ENCODE measurements at places on chromosomes 12 and 14.

- DNase-seq: no peak
Observed at GRCh38 chr14:94054401-94054800, 26.6 kb downstream of the DDX24 start.

GRCh38 chr14:50475460-50475859, 56.9 kb downstream of the MAP4K5 start:
- peak; percentile 10 for DNase-seq

GRCh38 chr12:12319451-12320183, 30.4 kb downstream of the MANSC1 start:
- no peak for DNase-seq

- DNase-seq: peak; percentile 44
Observed at GRCh38 chr12:5889381-5890047, 55.5 kb downstream of the ANO2 start.

DNA sequence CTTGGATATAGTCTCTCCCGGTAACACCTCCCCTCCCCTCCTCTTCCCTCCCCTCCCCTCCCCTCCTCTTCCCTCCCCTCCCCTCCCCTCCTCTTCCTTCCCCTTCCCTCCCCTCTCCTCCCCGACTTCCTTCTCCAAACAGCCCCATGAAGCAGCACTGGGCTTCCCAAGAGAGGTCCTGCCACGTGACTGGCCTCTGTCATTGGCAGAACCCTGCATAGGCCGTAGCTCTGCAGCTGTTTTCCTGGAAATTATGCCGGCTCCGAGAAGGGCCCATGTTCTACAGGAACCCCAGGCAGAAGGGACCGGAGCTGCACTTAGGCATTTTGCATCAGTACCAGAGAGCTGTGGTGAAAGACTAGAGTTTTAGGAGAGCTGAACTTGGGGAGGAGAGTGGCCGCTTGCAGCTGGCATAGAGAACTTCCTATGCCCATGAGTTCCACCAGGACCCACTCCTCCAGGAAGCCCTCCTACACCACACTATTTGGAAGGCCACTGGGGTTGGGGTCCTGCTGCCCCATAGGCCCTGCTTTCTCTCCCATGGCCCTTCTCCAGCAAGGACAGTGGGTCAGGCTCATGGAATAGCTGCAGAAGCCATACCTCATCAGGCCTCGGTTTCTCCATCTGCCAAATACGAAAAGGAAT, 5.1 kb upstream of the TNFAIP2 start:
- no peak for DNase-seq

DNA sequence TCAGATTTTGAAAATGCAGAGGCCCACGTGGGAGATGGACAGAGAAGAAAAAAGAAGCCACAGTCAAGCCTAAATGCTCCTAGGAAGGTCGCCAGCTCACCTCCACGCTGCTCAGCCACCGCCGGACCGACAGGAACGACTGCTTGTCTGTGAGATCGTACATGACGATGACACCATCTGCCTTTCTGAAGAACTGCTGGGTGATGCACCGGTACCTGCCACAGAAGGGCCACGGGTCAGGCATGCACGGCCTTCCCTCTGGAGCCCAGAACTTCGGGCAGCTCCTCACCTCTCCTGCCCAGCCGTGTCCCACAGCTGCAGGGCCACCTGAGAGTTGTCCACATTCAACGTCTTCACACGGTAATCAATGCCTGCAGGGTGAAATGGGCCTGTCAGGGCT, 125.6 kb downstream of the CRACR2A start:
- DNase-seq: no peak

DNA sequence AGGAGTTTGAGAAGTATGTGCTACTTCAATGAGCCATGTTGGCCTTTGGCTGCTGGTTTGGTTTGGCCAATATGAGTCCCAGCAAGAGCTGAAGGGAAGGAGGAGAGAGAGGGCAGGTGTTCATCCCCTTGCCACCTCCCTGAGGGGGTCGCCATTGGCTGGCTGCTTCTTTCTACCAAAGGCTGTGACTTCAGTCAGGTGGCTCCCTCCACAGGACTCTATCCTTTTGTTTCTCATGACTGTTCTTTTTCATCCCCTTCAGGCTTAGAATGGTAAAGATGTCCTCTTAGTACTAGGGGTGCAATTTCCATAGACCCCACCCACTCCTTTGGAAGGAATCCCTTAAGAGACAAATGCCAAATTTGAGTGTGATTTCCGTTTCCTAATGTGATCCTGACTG, 31.2 kb upstream of the OTOGL start:
- peak; percentile 17 for DNase-seq

GRCh38 chr12:74665690-74666089, 128.1 kb downstream of the ATXN7L3B start:
- no peak for DNase-seq

- no peak for DNase-seq
Observed at GRCh38 chr12:68349220-68349621, 17.1 kb upstream of the MDM1 start.

GRCh38 chr14:103225476-103225875, 102.2 kb downstream of the TNFAIP2 start:
- no peak for DNase-seq

GRCh38 chr12:4112290-4112689, 161.3 kb upstream of the CCND2 start:
- no peak for DNase-seq

GRCh38 chr14:103735022-103735421, 19.4 kb downstream of the ZFYVE21 start:
- peak; percentile 41 for DNase-seq

- no peak for DNase-seq
Observed at GRCh38 chr12:70757830-70758493, 120.7 kb upstream of the PTPRB start.

GRCh38 chr12:24361877-24362580, 412.6 kb upstream of the SOX5 start:
- no peak for DNase-seq

DNA sequence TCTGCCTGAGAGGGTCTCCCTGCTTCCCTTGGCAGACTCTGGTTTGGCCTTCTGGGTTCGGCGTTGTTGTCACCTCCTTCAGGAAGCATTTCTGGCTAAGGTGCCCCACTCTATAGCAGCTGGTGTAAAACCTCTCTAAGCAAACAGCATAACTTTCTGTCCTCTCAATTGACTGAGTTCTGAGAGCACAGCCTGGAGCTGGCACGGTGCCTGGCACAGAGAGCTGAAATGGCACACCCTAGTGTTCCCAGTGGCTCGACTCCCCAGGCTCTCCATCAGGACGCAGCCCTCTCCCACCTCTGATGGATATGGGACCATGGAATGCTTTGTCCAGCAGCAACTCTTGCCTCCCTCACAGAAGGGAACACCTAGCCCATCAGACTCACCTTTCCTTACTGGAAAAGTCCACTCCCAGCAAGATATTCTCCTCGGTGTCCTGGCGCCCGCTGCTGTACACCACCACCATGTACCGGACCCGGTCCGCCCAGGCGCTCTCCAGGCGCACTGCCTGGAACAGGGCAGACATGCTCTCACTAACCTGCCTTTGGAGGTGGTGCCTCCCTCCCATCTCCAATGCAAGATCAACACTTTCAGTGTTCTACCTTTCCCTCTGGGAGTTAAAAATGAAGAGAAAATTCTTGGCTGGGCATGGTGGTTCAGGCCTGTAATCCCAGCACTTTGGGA, 40.6 kb downstream of the SSH1 start:
- no peak for DNase-seq

GRCh38 chr14:66238969-66239368, 247.2 kb upstream of the CCDC196 start:
- no peak for DNase-seq

GRCh38 chr12:57130941-57131340, 2.7 kb downstream of the LRP1 start:
- DNase-seq: no peak

GRCh38 chr14:91383439-91383838, 34.2 kb downstream of the CCDC88C start:
- DNase-seq: no peak

- no peak for DNase-seq
Observed at GRCh38 chr12:89227774-89228173, 124.5 kb downstream of the DUSP6 start.

DNA sequence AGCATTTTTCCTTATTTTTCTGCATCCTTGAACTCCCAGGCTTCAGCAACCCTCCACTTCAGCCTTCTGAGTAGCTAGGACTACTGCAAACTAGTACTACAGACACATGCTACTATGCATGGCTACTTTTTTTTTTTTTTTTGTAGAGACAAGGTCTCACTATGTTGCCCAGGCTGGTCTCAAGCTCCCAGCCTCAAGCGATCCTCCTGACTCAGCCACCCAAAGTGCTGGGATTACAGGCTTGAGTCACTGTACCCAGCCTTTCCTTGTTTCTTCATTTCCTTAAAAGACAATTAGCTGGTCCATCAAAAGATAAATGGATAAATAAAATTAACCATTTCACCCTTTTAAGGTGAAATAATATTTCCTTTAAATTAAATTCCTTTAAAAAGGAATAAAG, 205.8 kb downstream of the SPTSSA start:
- DNase-seq: no peak

GRCh38 chr14:35043046-35043445, 3.0 kb upstream of the FAM177A1 start:
- no peak for DNase-seq

GRCh38 chr12:31732926-31733548, 4.2 kb upstream of the AMN1 start:
- no peak for DNase-seq

DNA sequence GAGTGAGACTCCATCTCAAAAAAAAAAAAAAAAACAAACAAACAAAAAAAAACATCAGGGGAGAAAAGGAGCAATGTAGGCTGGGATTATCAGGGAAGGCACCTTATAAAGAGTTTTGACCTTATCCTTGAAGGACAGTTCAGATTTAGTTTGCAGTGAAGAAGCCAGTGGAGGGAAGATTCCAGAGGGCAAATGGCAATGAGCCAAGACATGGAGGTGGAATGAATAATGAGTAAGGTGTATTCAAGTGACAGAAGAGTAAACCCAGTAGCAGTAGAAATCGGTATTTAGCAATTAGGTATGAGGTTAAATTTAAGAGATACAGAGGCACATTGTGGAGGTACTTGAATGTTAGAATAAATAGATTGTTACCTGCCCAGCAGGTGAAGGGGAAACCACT, 2.2 kb upstream of the DUSP16 start:
- no peak for DNase-seq

DNA sequence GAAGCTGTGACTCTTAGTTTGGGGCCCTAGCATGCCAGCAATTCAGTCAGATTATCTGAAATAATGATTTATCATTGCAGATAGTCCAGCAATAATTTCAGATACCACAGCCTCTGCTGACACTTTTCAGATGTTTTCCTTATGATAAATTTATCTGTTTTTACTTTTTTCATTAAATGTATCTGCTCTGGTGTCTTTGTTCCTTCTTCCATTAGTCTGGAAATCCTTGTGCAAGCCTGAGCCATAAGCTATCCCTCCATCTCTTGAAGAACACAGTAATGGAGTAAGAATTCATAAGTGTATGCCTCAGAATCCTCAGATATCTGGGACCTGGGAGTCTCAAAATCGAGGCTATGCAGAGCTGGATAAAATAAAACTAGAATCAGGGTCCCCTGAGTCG, 146.4 kb upstream of the KRR1 start:
- DNase-seq: no peak

GRCh38 chr14:72666610-72667009, 227.3 kb downstream of the DPF3 start:
- DNase-seq: no peak

GRCh38 chr14:64566651-64567122, 16.9 kb downstream of the PPP1R36 start:
- DNase-seq: no peak

DNA sequence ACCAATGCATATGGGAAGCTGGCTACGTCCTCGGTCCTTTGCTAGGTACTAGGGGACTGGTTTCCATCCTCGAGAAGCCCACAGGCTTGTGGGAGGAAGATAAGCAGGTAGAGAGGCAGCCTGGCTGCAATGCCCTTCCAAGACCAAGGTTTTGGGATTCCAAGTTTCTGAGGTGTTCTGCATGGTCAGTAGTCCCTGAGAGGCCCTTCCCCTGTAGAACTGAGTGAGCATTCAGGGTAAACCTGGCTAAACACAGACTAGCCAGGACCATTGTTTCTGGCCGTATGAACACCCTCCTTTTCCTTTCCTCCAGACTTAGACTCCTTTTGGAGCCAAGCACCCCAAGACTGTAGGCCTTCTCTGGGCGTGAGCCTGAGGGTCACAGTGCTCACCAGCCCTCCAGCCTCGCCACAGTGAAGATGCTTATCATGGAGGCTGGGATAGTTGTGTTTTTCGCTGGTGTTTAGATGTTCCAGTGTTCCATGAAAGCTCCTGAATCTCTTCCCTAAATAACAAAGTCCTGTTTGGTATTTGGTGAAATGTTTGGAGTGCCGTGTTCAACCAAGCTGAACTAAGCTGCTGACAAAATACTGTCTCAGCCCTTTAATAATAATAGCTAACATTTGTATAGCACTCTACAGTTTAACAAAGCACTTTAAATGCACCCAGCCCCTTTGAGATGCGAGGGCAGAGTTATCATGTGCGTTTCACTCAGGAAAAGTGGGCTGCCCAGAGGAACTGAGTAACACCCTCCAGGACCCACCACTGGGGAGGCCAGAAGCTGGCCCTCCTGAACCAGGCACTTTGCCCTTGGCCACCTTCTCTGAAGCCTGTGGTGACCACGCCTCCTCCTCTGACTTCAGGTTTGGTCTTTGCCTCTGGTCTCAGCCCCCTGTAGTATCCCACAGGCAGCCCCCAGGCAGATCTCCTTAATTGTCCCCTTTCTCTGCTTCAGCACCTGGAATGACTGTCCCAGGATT, 284.5 kb downstream of the CACNA1C start:
- DNase-seq: no peak

- DNase-seq: peak; percentile 50
Observed at GRCh38 chr12:57005980-57006808, at the start of gene ZBTB39. Gene ZBTB39 (minus strand): TSS chr12:57006546. CDS start chr12:57004917, 1,629 bp downstream.

- DNase-seq: no peak
Observed at GRCh38 chr14:24840204-24840893, 206.4 kb upstream of the GZMB start.

- DNase-seq: peak; percentile 92
Observed at GRCh38 chr12:6758506-6759095, 5.7 kb upstream of the MLF2 start.

GRCh38 chr14:55752580-55753390, 172.8 kb downstream of the KTN1 start:
- DNase-seq: no peak

DNA sequence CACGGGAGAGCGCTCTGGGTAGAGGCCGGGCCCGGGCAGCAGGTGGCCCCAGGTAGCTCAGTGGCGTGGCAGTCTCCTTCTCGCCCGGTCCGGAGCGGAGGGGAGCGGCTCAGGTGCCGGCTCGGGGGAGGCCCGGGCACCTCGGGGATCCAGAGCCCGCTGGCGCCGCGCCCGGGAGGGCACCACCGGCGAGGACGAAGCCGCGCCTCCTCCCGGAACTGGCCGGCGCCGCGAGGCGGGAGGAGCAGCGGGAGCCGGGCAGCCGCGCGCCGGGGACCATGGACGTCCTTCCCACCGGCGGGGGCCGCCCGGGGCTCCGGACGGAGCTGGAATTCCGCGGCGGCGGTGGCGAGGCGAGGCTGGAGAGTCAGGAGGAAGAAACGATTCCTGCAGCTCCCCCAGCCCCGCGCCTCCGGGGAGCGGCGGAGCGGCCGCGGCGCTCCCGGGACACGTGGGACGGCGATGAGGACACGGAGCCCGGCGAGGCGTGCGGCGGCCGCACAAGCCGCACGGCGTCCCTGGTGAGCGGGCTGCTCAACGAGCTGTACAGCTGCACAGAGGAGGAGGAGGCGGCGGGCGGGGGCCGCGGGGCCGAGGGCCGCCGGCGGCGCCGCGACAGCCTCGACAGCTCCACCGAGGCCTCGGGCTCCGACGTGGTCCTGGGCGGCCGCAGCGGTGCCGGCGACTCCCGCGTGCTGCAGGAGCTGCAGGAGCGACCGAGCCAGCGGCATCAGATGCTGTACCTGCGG, 21.5 kb upstream of the GNS start:
- DNase-seq: peak; percentile 47
